ENCODE measurements at places on chromosomes 1 and 21.

DNA sequence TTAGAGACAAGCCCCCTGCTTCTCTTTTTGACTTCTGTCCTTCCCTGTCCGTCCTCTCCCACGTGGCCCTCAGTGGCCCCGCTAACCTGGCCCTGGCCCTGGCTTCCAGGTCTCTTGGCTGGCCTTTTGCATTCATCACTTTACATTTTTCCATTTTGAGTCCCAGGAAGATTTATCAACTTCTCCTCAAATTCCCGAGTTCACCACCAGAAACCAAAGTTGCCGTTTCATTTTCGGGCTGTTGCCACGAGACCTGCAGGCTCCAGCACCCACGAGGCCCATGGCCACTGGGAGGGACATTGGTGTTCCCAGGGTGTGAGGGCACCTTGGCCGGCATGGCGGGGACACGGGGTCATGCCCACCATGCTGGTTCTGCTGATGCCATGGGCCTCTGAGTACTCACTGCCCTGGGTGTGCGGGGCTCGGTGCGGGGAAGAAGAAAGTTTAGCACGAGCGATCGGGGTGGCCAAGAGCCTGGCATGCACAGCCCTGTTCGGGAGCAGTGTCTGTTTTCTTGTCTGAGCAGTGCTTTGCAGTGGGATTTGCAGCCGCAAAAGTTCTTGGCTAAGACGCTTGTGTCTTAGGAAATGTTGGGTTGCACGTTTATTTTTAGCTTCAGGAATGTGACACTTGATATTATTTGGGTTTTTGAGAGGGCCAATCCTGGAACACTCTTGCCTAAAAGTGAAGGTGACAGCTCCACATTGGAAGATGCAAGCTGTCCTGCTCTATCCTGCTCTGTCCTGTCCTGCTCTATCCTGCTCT, 40.4 kb upstream of the ADARB1 start:
- no peak for DNase-seq

DNA sequence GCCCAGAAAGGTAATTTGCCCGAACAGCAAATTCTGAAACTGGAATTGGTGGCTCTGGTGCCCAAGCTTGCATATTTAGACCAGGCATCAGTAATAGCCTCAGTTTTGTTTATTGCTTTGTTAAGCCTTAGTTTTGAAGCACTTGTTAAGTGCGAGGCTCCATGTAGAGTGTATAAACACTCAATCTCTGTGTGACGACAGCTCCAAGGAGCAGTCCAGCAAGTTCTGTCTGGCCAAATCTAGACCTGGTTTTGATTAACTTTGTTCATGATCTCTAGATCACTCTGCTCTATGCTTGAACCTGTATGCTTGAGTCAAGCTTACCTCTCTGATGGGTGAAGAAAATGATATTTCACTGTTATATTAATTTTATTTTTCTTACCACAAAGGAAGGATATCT, 37.4 kb downstream of the DOP1B start:
- DNase-seq: no peak

- DNase-seq: no peak
These were observed 12.5 kb downstream of the S100A10 start for GRCh38 chr1:151981178-151981525.

GRCh38 chr1:227604446-227604845, 41.1 kb downstream of the ZNF678 start:
- no peak for DNase-seq

GRCh38 chr1:12435639-12436344, 182.2 kb downstream of the DHRS3 start:
- no peak for DNase-seq

DNA sequence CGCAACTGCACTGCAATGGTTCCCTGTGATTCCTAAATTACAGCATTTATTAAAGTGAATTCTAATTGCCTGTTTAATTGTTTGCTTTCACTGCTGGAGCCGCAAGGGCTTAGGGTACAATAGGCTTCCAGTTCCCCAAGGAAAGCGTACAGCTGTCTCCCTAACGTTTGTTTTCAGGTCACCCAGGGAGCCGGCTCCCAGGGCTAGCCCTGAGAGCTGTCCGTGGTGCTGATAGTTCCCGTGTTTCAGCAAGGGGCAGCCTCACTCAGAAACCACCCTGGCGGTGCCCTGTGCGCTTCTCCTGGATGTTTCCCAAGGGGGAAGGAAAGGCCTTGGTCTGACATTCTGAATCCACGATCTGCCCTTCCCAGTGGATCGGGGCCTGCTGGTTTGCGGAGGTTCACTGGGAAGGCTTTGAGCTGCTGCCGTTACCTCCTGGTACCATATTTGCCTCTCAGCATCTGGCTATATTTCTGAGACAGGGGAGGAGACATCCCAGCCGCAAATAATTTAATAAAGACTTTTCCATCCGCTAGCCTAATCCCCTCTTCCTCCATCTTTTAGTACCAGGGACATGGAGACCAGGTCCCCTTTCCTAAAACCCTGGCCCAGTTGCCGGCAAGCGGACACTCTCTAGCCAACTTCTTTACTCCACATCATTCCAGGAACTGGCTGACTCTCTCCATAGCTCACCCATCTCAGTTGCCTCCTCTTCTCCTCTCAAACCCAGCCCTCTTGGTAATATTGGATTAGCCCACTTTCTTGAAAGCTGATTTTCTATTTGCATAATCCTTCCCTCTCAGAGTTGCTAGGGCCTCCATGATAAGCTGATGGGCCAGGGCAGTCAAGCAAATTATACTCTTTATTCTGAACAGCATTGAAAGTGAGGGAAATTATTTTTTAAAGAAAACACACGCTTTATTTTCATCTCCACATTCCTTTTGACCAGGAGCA, 149.0 kb downstream of the IGSF21 start:
- no peak for DNase-seq

DNA sequence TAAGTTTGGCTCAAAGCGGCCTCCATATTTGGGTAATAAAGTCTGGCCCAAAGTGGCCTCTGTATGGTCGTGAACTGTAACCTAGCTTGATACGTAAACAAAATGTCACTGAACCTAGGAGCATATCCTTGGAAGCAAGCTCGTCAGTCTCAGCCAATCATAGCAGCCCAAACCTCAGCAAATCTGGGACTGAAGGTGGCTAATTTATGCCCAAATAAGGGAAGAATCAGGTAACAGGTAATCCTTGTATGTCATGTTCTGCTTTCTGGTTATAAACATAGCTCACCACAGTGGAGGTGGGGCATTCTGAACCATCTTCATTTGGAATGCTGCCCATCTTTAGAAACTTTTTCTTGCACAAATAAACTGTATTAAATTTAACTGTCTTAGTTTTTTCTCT, 281.1 kb downstream of the TTLL7 start:
- no peak for DNase-seq

DNA sequence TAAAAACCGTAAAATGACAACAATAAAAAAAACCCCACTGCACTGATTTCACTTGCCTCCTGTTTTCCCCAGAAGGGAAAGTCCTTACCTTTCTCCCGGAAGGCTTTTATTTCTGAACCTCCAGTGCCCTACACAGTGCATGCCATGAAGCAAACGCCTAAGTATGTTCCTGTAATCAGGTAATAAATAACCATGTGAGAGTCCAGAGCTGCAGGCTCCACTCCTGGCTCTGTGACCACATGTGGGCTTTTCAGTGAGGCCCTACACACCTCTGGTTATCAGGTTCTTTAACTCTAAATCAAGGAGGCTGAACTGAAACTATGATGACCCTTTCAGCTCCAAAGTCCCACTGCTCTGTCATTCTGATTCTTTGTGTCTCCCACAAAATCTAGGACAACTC, 20.8 kb upstream of the NR5A2 start:
- DNase-seq: no peak

GRCh38 chr1:156337052-156337887, 822 bp downstream of the CCT3 start:
- no peak for DNase-seq

DNA sequence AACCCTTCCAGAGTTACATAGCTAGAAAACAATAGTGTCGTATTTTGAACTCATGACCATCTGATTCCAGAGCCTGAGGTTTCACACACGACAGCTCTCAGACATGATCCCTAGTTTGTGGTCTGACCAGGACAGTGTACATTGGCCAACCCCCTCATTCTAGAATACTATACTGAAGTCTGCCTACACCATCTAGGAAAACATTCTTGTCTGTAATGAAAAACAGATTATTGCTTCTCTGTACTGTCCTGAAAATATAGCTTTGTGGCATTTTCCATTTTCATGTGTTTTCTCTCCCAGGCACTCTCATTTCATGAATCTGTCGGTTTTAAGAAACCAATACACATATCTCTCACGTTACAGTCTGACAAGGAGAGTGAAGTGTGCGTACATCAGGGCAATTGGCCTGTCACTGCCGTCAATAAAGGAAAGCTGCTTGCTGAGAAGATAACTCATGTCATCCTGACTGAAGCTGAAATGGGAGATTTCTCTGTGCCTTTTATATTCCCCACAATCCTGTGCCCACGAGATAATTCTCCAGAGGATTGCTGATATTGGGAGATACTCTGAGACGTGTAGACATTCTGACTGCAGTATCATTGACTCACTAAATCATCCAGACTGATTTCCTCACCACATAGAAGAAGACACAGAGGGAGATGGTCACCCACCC, 585.6 kb downstream of the PLPP3 start:
- no peak for DNase-seq

GRCh38 chr1:168601051-168601450, 24.6 kb downstream of the XCL1 start:
- DNase-seq: no peak

DNA sequence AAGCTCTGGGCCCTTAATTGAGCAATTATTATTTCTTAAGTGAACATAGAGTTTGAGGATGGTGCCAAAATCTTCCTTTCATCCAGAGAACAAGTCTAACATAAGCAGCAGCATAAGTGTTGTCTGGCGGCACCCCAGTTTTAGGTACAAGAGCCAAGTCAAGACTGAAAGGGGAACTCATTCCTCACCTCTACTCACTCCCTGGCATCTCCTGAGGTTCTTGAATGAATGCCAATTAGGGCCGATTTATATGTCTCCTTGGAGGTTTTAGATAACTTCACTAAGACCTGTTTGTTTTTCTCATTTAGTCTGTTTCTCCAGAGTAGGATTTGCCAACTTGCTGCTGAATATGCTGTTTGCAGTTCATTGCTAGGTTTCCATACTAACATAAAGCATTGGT, 42.6 kb upstream of the ADGRL2 start:
- no peak for DNase-seq

- DNase-seq: no peak
These were observed 34.7 kb upstream of the SNX27 start for GRCh38 chr1:151577173-151577572.

GRCh38 chr1:86239894-86240293, 83.3 kb upstream of the COL24A1 start:
- no peak for DNase-seq

DNA sequence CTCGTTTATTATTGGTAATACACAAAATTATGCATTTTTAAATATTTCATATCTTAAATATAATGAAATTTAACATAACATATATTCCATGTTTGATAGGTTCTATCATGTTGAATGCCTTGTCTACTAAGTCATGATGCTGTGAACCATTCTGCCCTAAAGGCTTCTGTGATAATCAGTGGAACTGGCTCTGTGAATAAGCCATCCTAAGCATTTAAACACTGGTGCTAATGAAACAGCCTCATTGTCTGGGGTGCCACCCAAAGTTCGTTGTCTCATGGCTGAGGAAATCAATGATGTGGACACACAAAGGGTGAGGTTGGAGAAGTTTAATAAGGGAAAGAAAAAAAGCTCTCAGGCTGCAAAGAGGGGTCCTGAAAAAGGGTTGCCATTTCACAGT, 264.7 kb upstream of the ZRANB2 start:
- no peak for DNase-seq

- DNase-seq: no peak
These were observed 5.3 kb downstream of the ATP8B2 start for GRCh38 chr1:154330669-154331068.

- no peak for DNase-seq
These were observed 276.3 kb downstream of the MATN1 start for GRCh38 chr1:30447080-30447479.

- DNase-seq: no peak
These were observed 62.2 kb downstream of the ZZZ3 start for GRCh38 chr1:77620273-77620672.

DNA sequence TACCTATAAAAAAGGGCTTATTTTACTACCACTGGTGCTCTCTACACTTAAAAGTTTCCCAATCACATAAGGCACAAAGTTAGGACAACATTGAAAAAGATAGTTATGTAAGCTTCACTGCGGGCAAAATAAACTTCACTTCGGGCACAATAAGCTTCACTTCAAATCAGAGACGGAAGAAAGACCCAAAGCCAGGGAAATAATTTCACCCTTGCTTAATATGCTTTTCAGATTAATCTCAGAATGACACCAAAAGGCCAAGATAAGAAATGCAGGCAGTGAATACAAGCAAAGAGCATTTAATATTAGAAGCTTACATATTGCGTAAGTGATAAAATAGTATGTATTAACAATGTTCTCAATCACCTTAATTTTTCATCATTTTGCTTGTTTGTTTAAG, 444.2 kb downstream of the SETD4 start:
- no peak for DNase-seq

- no peak for DNase-seq
These were observed 41.1 kb downstream of the TNFSF18 start for GRCh38 chr1:173009597-173009996.

- no peak for DNase-seq
These were observed 53.2 kb downstream of the AHCTF1 start for GRCh38 chr1:246878551-246878950.

- peak; percentile 18 for DNase-seq
These were observed 424.9 kb downstream of the ADGRL2 start for GRCh38 chr1:82225421-82226185.

DNA sequence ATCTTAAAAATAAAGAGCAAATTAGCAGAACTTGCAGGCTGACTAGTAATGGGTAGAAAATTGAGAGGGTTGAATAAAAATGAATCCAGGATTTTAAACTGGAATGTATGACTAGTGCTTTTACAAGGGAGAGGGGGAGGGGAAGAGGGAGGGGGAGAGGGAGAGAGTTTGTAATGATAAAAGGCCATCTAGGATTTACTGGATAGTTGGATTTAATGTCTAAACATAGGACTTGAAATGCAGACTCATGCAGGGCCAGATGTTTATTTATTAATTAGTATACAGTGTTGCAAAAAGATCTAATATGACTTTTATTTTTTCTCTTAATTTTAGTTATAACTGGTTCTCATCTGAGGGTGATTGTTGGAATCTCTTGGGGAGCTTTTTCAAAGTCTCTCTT, 4.3 kb downstream of the ZNF326 start:
- no peak for DNase-seq

GRCh38 chr21:33189824-33190223, 39.9 kb upstream of the IFNAR2 start:
- no peak for DNase-seq

DNA sequence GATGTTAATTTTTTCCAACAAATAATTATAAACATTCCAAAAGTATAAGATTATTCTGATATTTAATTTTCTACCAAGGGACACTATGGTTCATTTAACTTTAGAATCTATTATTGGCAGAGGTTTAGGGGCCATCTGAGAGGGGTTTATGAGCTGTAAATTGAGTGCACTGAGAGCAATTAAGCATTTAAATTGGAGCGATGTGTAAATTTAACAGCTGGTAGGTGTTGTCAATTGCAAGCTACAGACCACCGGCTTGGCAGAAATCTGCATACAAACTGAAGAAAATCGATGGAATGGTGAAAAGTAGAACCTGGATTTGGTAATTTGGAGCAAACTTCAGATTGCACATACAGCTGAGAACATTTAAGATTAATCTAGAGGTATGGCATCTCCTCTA, 55.8 kb upstream of the MTF2 start:
- DNase-seq: no peak
